ENCODE measurements at places on chromosomes 7 and 10.
A peak's percentile ranks its signal among the peaks of the same experiment; 100 is the strongest.

GRCh38 chr7:3950249-3950648, 649.2 kb downstream of the SDK1 start:
- no peak for DNase-seq

- DNase-seq: peak; percentile 32
These were observed 1.0 kb upstream of the LRRN3 start for GRCh38 chr7:111089822-111090426.

DNA sequence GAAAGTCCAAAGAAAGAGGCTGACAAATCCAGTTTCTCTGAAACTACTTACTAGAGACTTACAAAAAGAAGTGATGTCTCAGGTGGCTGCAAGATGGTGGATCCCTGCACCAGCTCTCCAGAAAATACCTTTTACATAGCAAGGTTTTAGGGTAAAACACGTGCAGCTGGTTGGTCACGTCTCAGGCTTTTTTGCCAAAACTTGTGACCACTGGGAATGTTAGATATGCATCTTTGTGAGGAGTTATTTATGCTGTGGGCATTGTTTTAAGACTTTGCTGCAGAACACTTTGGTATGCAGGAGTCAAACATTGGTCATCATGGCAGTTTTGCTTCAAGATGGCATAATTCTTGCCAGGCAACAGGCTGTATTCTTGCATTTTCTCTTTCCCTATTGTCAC, 1352.8 kb downstream of the REEP3 start:
- no peak for DNase-seq

DNA sequence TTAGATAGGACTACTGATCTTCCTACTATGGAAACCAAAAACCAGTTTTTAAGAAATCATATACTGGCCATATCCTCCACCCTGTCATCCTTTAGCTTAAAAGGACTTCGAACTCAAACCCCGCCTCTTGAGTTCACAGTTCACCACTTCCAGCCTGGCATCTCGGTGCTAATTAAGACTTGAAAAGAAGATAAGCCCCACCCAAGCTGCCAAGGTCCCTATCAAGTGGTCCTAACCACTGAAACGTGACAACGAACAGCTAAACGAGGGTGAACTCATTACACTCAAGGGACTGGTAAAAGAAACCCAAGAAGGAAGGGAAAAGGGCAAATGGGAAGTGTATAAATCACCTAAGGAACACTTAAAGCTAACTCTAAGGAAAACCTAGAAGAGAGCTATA, 16.1 kb downstream of the COL17A1 start:
- DNase-seq: no peak

DNA sequence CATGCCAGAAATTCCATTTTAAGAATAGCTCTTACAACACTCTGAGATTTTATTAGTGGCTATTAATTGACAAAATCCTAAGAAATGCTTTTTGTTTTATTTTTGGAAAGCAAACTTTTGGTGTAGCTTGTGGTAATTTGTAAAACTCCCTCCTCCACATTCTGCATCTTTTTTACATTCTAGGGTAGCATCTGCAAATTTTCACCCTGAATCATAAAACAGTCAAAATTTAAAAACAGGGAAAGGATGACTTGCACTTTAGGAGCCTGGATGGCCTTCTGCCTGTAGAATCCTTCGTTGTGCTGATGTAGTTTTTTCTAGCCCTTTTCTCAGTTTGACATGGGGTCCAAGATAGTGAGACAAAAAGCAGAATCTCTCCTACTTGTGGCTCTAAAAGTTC, 316.1 kb downstream of the ADRA2A start:
- no peak for DNase-seq

DNA sequence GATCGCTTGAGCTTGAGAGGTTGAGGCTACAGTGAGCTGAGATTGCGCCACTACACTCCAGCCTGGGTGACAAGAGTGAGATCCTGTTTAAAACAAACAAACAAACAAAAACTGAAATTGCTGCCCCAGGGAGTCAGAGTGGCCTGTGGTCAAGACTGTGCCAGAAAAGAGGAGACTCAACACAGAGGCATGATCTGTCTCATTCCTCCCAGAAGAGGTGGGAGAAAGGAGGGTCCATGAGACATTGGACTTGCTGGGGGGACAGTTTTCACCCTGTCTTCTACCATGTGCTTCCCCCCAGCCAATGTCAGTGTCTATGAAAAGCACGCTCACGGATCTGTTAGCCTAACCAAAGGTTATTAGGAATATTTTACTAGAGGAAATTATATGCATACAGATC, 3.2 kb downstream of the ZNF853 start:
- DNase-seq: no peak

GRCh38 chr7:459584-460373, 59.9 kb downstream of the PDGFA start:
- DNase-seq: no peak

- no peak for DNase-seq
These were observed 183.2 kb upstream of the LYZL1 start for GRCh38 chr10:29105516-29106215.

DNA sequence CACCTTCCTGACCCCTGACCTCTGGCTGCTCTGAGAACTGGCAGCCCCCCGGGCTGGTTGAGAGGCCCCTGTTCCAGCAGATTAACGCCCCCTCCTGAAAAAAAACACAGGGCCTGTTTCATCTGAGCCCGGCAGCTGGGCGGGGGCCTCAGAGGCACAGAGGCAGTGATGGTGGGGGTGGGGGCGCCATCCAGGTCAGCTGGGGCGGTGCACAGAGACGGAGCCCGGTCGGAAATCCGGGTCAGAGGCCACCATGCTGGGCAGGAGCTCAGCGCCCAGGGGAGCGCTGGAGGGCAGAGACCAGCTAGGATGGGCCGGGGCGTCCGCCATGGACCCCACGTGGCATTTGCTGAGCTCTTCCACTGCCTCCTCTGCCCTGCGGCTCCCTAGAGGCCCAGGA, 68.0 kb downstream of the UNCX start:
- DNase-seq: no peak

- DNase-seq: no peak
These were observed 494.1 kb upstream of the SEMA3A start for GRCh38 chr7:84688671-84689070.

GRCh38 chr10:24331457-24331856, 122.5 kb downstream of the KIAA1217 start:
- DNase-seq: no peak

- no peak for DNase-seq
These were observed 51.4 kb upstream of the DNAJC1 start for GRCh38 chr10:22054961-22055360.

DNA sequence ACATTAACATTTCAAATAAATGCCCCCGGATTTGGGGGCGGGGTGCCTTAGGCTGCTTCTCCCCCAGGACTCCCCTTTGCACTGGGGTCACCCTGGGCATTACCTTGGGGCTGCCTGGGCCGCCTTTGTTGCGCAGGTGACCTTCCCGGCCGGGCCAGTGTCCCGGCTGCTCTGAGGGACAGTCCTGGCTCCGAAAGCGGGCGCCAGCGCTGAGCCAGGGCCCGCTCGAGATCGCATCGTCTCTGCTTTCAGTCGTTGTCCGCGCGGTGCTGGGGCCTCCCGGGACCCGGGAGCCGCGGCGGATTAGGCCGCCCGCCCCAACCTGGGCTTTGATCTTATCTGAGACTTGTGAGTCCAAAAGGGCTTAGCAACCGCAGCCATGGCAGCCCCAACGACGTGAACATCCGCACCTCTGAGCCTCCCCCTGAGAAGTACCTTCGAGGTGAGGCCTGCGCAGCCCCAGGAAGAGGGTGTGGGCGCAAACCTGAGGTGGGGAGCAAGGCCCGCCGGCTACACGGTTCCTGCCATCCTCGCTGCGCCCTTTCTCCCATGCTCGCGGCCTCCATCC, 14.8 kb upstream of the WAPL start:
- DNase-seq: no peak
